ENCODE measurements at places on chromosomes 7 and 10.

DNA sequence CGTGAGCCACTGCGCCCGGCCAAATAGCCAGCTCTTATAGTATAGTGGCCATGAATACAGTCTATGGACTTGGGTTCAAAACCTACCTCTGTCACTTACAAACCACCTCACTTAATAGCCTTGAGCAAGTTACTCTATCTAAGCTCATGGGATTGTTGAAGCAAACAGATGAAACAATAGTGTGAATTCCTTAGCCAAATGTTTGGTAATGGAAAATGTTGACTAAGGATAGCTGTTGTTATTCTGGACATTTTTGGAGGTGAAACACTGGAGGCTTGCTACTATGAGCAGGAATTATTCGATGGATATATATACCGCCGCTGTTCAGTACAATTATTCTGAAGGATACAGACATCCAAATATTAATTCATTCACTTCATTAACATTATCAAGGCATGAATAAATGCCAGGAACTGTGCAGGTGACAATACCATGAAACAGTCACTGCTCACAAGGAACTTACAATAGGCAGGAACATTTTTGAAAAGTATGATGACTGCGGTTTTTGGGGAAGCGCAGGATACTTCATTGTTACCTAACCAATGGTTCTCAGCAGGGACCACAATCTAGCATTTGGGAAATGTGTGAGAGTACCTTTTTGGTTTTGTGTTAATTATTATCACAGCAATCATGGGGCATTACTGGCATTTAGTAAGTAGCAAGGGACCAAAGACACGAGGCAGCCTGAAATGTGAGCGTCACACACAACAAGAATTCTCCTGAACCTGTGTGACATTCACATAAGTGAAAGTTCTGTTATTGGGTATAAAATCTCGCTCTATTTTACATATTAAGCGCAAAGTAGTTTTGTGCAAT lies 55.7 kb downstream of the CUBN start:
- no peak for DNase-seq

- DNase-seq: no peak
These were observed 211.9 kb downstream of the GALNT17 start for GRCh38 chr7:71343892-71344291.

DNA sequence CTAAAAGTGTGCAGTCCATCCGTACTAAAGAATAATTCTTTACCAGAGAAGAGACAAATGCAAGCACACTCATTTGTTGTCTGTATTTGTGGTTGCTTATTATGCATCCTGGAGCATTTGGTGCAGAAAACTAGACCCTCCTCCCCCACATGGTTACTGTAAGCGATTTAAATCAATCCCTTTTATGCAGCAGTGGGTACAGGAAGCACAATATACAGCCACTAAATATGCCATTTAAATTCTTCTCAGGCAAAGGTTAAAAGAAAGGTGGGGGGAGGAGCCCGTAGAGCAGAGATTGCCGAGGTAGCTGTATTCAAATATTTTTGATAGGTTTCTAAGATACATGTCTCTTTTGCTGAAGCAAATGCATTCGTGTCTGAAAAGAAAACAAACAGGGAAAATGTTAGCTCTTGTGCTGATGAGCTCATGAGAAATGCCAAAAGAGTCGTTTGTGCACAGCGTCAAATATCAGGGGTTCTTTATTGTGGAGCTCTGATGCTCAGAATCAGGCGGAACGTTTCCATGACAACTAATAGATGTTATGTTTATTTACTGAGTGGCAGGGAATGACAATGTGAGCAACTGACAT lies 131.3 kb upstream of the NPVF start:
- DNase-seq: no peak

DNA sequence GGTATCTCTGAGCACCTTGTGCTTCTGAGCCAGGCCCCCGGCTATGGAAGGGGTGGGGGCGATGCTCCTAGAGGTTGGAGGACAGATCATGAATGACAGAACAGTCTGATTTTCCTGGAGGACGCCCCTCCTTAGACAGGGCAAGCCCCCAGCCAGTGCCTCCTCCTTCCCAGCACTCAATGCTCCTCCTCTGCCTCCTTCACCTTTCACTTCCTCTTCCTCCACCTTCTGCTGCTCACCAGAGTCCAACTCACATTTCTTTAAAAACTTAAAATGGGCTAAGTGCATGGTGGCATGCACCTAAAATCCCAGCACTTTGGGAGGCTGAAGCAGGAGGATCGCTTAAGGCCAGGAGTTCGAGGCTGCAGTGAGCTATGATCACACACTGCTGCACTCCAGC lies 71.1 kb upstream of the CUX1 start:
- no peak for DNase-seq

GRCh38 chr7:29564496-29565223 lies 1.0 kb downstream of the PRR15 start:
- no peak for DNase-seq

GRCh38 chr10:88271761-88272543 lies 311.2 kb downstream of the RNLS start:
- DNase-seq: no peak

DNA sequence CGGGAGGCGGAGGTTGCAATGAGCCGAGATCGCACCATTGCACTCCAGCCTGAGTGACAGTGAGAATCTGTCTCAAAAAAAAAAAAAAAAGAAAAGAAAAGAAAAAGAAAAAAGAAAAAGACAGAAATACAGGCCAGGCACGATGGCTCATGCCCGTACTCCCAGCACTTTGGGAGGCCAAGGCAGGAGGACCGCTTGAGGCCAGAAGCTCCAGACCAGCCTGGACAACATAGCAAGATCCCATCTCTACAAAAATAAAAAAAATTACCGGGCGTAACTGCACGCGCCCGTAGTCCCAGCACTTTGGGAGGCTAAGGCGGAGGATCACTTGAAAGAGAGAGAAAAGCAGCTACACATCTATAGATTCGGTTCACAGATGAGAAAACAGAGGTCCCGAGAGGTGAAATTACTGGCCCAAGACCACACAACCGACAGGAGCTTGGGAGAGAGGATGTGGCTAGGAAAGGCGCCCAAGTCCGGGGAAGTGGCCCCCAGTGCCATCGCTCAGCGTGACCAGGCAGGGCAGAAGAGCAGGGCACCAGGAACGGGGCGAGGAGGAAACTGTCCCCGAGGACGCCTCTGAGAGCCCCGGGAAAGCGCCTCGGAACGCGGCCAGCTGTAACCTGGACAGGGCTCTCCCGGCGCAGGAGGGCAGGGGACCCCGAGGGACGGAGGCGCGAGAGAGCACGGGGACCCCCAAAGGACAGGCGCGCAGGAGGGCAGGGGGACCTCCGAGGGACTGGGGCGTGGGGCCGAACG lies 612 bp downstream of the SNX8 start:
- DNase-seq: no peak

DNA sequence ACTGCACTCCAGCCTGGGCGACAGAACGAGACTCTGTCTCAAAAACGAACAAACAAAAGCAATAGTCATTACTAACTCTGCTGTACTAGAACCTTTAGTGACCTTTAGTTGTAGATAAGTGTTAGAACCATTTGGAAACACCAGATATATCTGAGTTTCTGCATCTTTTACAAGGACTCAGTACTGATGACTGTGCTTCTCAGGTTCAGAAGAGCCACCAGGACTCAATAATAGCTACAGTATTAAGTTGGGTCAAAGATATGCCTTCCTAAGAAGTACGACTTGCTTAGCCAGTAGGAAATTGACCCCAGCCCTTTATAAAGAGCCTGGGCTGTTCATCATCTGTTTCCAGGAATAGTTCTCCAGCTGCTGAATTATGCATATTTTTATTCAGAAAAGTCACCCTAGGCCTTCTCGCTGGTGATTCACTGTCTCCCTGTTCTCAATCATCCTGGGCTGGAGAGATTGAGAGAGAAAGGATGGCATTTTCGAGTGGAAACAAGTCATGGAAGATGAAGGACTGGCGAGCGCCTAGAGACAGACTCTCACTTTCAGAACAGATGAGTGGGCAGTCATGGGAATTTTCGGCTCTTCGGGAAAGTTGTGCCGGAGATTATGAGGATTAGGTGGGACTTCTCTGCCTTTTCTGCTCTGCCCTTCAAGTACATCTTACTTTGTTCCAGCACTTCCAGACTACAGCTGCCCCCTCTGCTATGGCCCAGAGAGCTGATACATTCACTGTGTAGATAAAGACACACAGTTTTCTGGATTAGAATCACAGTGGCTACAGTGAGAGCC lies 316.1 kb downstream of the CCDC3 start:
- DNase-seq: no peak

DNA sequence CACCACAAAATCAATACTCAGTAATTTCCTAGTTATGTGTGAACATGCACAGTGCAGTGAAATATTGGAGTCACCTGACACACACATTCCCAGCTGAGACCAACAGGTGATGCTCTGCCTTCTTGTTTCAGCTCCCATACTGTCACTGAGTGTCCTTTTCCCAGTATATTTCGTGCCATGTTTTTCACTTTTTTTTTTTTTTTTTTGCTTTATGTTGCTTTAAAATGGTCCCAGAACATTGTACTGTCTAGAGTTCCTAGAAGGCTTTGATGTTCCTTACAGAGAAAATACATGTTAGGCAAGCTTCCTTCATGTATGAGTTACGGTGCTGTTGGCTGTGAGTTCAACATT lies 45.6 kb downstream of the ELAPOR2 start:
- no peak for DNase-seq

- DNase-seq: no peak
These were observed 4.8 kb downstream of the LRRC18 start for GRCh38 chr10:48934672-48935501.

DNA sequence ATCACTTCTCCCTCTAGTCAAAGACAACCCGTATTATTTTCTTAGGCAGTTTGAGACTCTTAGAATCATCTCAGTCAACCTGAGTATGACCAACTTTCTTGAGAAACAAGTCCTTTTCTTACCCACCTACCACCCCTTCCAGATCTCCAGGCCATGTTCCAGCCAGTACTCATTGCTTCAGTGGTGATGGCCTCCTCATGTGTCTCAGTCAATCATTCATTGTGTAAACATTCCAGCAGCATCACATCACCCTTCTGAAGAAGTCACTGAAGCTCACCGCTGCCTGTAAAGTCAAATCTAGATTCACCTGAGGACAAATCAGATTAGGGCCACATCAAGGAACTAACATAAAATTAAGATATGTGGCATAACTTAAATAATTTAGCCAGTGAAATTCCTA lies 467.2 kb upstream of the NRP1 start:
- no peak for DNase-seq

- DNase-seq: no peak
These were observed 131.7 kb downstream of the SORCS1 start for GRCh38 chr10:107032700-107033401.

GRCh38 chr7:28217143-28217542 lies 36.5 kb upstream of the JAZF1 start:
- no peak for DNase-seq

- no peak for DNase-seq
These were observed 237.4 kb downstream of the SEMA3D start for GRCh38 chr7:84949501-84949900.

GRCh38 chr10:30420266-30420665 lies 13.7 kb upstream of the MAP3K8 start:
- no peak for DNase-seq

DNA sequence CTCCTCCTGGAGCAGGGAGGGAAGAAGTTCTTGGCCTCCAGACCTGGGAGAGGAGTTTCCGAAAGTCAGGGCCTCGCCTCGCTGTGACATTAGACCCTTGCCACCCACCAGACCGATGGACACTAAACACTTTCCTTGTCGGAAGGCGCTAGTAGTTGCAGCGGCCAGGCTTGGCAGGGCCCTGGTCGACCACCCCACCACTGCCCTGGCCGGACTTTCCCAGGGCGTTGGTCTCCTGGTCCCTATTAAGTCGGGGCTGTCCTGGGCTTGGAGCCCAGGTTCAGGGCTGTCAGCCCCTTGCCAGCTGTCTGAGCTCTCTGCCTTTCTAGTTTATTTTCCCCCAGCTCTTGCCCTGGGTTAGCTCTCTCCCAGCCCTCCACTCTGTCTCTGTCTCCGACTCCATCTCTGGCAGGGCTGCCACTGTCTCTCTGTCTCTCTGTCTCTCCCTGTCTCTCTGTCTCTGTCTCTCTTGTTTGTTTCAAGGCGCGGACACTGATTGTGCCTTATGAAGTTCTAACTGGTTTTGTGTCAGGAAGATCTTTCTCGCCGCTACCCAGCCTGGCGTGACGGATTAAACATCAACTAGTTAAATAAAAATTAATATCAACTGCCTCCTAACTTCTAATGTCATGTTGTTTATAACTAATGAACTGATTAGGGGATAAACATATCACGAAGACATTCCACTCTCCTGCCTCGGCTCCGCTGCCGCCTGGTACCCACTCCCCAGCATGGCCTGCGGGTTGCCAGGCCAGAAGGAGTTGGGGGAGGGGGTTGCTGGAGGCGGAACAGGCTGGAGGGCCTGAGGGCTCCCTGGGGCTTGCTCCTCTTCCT lies 13.8 kb upstream of the PAX2 start:
- DNase-seq: no peak

DNA sequence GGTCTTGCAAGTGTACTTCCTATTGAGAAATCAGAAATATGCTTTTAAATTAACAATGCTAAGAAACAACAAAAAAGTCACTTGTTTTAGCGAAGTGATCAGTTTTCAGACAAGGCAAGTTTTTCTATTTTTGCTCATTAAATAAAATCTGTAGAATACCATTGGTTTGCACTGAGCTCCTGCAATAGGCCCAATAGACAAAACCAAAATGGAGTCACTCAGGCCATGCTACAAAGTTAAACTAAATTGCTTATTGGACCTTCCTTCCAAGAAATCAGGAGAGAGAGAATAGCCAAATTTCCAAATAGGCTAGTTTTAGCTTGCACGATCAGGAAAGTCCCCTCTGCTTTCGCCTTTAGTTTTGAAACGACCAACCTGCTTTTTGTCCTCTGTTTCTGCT lies 73.4 kb upstream of the SLC13A1 start:
- no peak for DNase-seq

DNA sequence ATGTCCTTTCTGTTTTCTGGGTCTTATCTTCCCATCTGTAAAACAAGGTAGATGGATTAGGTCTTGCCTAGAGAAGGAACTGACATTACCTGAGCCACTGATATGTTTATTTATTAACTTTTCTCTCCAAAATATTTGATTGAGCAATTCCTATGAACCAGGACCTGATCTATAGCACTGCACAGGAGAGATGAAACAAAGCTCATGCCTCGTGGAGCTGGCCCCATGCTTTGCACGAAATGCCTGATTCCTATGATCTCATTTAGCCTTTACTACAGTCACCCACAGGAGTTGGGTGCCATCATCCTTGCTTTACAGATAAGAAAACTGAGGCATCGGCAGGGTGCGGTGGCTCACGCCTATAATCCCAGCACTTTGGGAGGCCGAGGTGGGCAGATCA lies 48.2 kb upstream of the ZMIZ1 start:
- no peak for DNase-seq

GRCh38 chr7:157660971-157661610 lies 324.3 kb downstream of the DNAJB6 start:
- no peak for DNase-seq

GRCh38 chr7:68862736-68863135 lies 735.5 kb upstream of the AUTS2 start:
- DNase-seq: no peak

DNA sequence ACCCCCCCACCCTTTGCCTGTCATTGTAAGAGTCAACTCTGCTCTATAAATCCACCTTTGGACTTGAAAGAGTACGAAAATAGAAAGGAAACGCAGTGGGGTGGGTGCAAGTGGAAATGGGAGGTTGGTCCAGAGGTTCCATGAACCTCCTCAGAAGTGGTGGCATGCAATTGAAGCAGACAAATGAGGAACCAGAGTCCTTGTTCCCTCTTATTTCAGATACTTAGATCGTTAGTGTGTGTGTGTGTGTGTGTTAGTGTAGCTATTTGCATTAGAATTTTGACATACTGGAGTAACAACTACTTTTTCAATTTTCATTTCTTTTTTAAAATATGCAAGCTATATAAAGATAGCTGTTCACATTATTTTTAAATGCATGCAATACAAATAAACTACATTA lies 18.1 kb upstream of the TFAM start:
- DNase-seq: no peak

- no peak for DNase-seq
These were observed 8.8 kb downstream of the DRGX start for GRCh38 chr10:49387071-49387470.
